ENCODE measurements at places on chromosomes 5 and 9.

DNA sequence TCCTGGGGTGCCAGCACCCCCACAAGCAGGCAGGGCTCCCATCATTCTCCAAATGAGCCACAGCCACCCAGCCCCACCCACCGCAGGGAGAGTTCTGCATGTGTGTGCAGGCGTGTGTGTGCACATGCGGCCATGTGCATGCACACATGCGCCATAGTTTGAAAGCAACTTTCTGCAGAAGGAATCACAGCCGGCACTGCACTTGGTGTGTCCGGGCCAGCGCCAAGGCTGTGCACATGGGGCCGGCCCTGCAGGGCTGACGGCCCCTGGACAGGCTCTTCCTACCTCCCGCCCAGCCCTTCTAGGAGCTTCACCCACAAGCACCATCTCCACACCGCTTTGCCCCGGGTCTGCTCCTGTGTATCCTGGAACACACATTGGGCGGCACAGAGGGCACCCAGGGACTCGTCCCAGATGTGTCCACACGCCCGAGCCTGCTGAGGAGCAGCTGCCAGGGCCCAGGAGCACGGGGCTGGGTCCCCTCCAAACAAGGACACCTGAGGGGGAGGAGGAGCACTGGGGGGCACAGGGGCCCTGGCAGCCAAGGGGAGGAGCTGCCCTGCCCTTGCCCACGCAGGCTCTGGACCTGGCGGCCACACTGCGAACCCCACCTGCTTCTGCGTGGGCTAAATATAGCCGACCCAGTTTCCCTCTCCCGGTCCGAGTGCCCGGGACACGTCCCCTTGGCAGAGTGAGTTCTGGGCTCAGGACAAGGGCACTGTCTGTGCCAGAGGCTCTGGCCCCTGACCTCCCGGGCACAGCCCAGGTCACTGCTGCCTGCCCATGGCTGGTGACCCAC is 19.1 kb downstream of the TPPP start:
- no peak for DNase-seq

GRCh38 chr9:110025551-110026170 is 182.3 kb downstream of the C9orf152 start:
- no peak for DNase-seq

DNA sequence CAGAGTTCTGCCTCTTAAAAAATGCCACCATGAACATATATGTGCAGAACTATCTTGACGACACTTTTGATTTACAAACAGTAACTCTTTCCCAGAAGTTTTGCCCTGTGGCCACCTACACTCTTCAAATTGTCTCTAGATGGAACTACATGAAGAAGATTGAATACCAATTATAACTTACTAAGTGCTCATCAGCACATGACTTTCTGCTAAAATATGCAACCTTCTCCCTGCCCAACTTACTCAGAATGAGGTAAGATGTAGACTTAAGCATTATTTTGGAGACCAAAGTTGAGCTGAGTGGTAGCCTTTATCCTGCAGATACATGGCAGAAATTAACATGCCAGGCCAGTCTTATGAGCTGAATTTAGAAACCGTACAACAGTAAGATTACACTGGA is 105.4 kb downstream of the SEMA5A start:
- DNase-seq, result no peak

DNA sequence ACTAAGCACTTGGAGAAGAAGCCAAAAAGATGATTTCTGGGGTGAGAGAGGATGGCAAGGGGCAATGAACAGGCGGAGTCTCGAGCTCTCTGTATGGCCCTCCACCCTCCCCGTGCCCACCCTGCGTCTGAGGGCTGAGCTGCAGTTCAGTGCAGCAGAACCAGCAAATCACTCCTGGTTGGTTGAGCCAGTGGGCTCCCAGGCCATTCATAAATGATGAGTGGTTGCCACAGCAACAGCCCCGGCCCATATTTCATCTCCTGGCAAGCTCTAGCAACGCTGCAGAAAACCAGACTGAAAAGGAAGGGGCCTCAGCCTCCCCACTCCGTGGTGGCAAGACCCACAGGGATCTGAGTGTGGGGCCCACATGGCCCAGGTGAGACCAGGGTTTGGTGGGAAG is 93.8 kb upstream of the PPP1R26 start:
- DNase-seq, result no peak

- no peak for DNase-seq
These were observed 55.1 kb upstream of the S1PR3 start for GRCh38 chr9:88936132-88936531.

DNA sequence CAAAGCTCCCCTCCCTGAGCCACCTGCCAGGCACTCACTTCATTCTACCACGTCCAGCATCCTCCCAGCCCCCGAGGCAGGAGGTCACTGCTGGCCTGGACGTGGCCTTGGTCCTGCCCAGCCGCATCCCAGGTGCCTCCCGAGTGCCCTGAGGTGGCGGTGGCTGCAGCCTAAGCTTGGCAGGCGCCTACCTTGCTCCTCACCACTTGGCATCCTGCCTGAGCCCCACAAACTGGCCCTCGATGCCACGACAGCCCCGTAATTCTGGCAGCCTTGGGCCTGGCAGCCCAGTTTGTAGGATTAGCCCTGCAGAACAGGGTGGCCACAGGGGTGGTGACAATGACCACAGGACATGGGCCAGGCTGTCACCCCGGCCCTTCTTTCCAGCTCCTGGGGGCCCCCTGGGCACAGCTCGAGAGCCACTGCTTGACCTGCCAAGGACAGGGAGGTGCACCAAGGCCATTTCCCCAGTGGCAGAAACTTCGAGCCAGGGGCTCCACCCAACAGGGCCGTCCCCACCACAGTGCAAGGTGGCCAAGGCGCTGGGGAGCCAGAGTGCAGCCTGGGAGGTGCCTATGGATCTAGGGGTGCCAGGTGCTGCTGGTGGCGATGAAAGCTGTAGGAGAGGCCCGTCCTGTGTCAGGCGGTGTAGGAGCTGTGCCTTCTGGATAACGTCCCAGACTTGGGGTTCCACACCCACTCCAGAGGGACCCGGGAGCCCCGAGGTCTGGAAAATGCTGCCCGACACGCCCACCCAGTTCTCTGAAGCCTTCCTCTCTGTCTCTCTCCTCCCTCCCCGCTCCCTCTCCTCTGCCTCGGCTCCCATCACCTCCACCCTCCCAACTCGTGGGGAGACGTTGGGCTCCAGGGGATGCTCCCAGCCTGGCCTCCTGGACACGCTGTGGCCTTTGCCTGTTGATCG is 18.4 kb downstream of the NKD2 start:
- no peak for DNase-seq

GRCh38 chr5:137405393-137405792 is 93.7 kb downstream of the SPOCK1 start:
- no peak for DNase-seq

DNA sequence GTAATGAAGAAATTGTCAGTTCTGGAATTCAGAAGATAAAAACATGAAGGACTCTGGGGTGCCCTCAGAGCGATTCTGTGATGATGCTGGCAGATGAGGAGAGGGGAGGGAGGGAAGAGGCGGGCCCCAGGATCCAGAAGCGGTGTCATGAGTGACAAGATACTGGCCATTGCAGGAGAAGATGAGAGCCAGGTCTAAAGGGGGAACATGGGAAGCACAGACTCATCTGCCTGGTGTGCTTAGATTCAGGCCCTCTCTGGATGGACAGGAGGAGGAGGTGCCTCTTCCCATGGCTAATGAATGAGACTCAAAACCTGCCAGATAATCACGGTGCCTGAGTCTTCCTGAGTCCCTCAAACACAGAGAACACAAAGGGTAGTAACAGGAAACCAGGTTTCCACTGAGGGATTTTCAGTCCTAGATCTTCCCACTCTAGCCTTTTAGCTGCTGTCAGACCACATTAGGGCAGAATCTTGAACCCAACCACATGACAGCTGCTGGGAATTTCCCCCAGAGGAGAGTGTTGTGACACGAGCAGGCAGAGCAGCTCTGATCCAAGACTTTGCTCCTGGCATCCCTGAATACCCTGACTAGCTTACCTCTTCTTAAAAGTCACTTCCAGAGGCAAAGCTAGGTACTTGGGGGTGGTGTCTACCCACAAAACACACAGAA is 28.2 kb upstream of the HSPA9 start:
- peak; percentile 41 for DNase-seq

DNA sequence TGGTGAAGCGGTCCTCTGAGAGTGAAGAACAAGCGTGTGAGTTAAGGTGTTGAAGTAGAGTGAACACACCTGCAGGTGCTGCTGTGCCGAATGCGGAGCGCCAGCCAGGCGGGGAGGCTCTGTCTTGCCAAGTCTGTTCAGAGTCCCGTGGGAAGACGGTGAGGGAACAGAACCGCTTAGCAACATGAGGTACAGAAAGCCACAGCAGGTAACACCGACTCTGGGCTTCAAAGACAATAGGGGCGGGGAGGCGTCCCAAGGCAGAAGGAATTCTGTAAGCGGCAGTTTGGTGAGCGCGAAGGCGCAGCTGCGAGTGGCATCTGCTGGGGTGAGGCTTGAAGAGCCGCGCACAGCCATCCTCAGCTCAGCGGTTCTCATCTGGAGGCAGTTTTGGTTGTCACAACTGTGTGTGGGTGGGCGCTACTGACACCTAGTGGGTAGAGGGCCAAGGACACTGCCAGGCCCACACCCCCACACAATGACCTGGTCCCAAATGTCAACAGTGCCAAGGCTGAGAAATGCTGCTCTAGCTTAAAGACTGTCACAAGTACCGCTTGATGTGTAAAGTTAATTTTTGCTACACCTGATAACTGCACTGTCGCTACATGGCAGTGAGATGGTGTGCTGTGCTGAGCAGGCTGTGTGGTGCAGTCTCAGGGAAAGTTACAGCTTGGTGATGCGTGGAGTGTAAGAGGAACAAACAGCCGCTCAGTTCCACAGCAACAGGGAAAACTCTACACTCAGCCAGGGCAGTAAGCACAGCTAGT is 67.4 kb upstream of the TBC1D9B start:
- DNase-seq, result peak; percentile 64

DNA sequence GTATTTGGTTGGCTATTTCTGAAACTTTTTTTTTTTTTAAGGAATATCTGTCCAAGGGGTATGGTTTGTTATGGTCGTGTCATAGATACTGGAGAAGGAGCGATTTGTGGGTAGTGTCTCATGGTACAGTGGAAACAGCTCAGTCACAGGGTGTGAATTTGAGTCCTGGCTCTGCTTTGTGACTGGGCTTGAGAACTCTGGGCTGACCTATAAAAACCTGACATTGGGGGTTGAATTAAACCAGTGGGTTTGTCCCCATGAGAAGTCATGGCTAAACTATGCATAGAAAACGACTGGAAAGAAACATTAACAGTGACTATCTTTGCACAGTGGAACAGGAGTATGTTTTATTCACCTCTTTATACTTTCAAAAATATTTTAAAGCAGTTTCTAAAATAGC is 54.7 kb downstream of the MACROH2A1 start:
- no peak for DNase-seq

- no peak for DNase-seq
These were observed 64.7 kb upstream of the XPA start for GRCh38 chr9:97761879-97762278.

DNA sequence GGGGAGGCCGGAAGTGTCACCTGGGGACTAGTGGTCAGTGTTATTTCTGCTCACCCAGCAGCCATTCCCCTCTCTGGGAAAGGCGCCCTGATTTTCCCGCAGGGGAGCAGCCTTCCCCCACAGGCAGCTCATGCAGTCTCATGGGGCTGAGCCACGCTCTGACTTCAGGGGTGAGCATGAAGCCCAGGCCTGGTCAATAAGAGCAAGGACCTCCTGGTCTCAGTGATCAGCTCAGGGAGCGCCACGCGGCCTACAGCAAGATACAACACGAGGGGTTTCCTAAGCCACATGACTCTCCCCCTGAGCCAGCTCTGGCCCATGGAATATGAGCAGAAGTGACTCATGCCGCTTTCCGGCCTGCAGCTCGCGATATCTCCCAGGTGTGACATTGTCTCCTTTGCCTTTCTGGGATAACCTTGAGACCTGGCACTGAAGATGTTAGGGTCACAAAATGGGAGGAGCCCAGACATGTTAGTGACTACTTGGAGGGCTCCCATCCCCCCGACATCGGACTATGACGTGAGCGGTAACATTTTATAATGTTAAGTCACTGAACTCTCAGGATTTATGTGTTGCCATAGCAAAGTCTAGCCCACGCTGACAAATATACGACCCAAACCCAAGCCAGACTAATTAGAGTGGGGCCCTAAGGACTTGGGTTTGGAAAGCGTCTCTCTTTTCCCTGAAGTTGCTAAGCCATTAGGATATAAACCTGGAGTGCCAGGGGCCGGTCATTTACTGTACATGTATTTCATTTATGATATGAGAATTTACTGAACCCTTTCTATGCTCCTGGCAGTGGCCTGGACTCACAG is 46.5 kb upstream of the GFPT2 start:
- no peak for DNase-seq

GRCh38 chr9:93588641-93589609 is 12.5 kb downstream of the PHF2 start:
- DNase-seq, result no peak

GRCh38 chr9:20405616-20406015 is 216.7 kb downstream of the MLLT3 start:
- no peak for DNase-seq

- DNase-seq, result no peak
These were observed 42.0 kb upstream of the PITX1 start for GRCh38 chr5:135076051-135076491.

GRCh38 chr5:8517456-8517855 is 648.5 kb downstream of the MTRR start:
- no peak for DNase-seq

DNA sequence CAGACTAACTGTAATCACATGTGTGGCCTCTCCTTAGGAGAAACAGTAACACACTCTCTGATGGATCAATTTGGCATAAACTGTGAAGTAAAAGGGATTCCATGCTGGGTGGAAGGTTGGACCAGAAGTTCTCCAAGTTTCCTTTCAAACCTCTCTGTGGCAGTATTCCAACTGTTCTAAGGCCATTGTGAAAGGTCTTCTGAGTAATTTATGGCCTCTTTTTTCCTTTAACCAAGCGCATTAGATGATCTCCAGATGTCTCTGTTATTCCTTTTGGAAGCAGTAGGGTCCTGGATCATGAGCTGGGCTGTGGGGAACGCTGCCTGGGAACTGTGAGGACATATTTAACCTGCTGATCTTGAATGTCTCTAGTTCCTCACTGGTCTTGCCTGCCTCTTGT is 80.6 kb upstream of the IL6ST start:
- no peak for DNase-seq

- no peak for DNase-seq
These were observed 53.3 kb upstream of the ANGPTL2 start for GRCh38 chr9:127175764-127176163.

- no peak for DNase-seq
These were observed 1.3 kb downstream of the SLC25A48 start for GRCh38 chr5:135835766-135836165.

DNA sequence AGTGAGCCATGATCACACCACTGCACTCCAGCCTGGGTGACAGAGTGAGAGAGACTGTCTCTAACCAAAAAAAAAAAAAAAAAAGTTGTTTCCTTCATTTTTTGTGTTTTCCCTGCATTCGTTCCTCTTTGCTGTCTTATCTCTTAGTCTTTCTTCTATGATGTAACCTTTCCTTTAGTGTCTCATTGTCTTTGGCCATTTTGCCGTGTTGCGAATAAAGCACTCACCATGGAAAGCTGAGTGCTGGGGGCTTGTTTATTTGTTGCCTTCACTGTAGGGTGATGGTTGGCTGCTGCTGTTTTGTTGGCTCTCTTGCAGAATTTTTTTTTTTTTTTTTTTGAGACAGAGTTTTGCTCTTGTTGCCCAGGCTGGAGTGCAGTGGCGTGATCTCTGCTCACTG is 7.7 kb downstream of the EHMT1 start:
- DNase-seq, result no peak
